Activated CD8-positive, alpha-beta memory T cell treated with anti-CD3 and anti-CD28 coated beads for 36 hours (primary cell): ENCODE measurements at places on chromosomes 5 and 9. TPM values are rescaled to one million over a fixed set of nuclear protein-coding genes. Genes with fewer than 3 reads are reported as not detected.

The SLC6A18 gene
- not detected for total RNA-seq

The TEX48 gene
- 0.69 TPM for total RNA-seq

The ST6GALNAC6 gene
- total RNA-seq: 61.1 TPM

The FLT4 gene
- total RNA-seq: 4.2 TPM

The CCDC152 gene
- total RNA-seq: 13.4 TPM

The DPYSL3 gene
- 0.10 TPM for total RNA-seq

The RFESD gene
- 5.1 TPM for total RNA-seq

The PCDHB7 gene
- not detected for total RNA-seq

The IL5 gene
- 18.7 TPM for total RNA-seq

The PCDHB6 gene
- total RNA-seq: not detected

The NUDT12 gene
- 0.96 TPM for total RNA-seq

The PCDHB5 gene
- total RNA-seq: not detected

The KIF4B gene
- total RNA-seq: not detected

The SLC34A1 gene
- total RNA-seq: not detected

The FBXL17 gene
- 5.0 TPM for total RNA-seq

The GMCL2 gene
- total RNA-seq: not detected

The IFNK gene
- total RNA-seq: not detected

The PDLIM4 gene
- total RNA-seq: 1.1 TPM

The KIF12 gene
- total RNA-seq: not detected

The PLEKHG4B gene
- total RNA-seq: not detected

The TMEM232 gene
- total RNA-seq: 0.73 TPM

The ZNF618 gene
- 0.36 TPM for total RNA-seq

The INSL6 gene
- total RNA-seq: not detected

The SLC6A19 gene
- not detected for total RNA-seq

The BARHL1 gene
- not detected for total RNA-seq

The SPOCK1 gene
- total RNA-seq: not detected

The DNAH5 gene
- total RNA-seq: not detected

The ZFP2 gene
- 0.42 TPM for total RNA-seq

The CAMLG gene
- 22.6 TPM for total RNA-seq

The PCDHGC3 gene
- total RNA-seq: not detected

The IFNA2 gene
- total RNA-seq: not detected

The CHMP5 gene
- total RNA-seq: 51.7 TPM

The TAF11L5 gene
- not detected for total RNA-seq

The FOXD4L4 gene
- 0.11 TPM for total RNA-seq

The ZNF462 gene
- 0.06 TPM for total RNA-seq

The GPR150 gene
- 0.44 TPM for total RNA-seq

The SETD9 gene
- 16.1 TPM for total RNA-seq

The LCN9 gene
- total RNA-seq: not detected

The HSPB3 gene
- not detected for total RNA-seq

The IL13 gene
- total RNA-seq: 21.0 TPM

The RNF20 gene
- 39.9 TPM for total RNA-seq

The KIAA1958 gene
- 8.2 TPM for total RNA-seq

The MAMDC4 gene
- total RNA-seq: 15.3 TPM

The LRRC19 gene
- total RNA-seq: not detected
